ENCODE measurements at places on chromosomes 5 and 9.

DNA sequence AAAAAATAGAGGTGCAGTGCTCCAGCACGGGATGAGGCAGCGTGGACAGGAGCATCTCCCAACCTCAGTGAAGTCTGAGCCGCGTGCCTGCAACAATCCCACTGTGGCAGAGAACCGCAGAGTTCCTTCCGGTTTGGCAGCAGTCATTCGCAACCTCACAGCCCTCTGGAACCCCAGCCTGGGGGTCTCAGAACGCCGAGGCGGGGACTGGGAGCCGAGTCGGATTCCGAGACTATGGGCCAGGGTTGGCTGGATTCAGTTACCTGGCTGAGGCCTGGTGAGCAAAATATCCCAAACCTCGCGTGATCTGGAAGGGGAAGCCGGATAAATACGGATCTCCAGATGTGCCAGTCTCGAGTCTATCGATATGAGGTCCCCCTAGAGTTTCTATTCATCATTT is 27.0 kb downstream of the CDKN2A start:
- no peak for DNase-seq

DNA sequence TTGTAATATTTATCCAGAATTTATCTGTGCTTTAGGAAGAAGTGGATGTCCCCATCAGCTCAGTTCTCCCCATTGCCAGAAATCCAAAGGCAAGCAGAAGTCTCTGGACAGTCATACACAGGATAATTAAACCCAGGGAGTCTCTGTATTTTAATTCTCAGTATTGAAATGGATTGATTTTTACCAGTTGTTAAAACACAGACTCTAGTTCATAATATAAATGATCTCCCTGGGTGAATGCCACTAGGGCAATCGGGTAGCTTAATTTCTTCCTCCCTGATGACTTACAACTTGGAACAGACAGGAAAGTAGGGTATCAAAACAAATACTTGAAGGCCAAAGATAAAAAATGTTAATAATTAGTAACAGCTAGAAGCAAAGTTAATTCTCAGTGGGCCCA is 66.5 kb upstream of the DAP start:
- no peak for DNase-seq

DNA sequence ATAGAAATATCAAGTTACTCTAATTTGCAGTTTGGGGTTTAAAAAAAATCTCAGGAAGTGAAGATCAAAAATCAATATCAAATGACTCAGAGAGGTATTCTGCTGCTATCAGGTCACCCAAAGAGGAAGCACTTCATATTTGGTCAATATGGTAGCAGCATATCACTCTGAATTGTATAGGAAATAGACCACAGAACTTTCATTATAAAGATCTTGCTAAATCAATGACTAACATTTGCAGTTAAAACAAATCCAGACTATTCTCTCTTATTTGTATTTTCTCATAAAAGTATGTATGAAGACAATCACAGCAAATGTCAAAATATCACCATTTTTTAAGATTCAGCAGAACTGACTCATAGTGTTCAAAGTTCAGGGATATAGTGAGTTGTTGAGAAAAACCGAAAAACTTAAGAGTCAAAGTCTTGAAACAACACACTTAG is 105.8 kb upstream of the PCSK1 start:
- DNase-seq, result no peak

- DNase-seq, result no peak
These were observed 89.9 kb downstream of the SH3TC2 start for GRCh38 chr5:148972974-148973374.

GRCh38 chr9:7333719-7334118 is 465.9 kb downstream of the DMAC1 start:
- DNase-seq, result no peak

DNA sequence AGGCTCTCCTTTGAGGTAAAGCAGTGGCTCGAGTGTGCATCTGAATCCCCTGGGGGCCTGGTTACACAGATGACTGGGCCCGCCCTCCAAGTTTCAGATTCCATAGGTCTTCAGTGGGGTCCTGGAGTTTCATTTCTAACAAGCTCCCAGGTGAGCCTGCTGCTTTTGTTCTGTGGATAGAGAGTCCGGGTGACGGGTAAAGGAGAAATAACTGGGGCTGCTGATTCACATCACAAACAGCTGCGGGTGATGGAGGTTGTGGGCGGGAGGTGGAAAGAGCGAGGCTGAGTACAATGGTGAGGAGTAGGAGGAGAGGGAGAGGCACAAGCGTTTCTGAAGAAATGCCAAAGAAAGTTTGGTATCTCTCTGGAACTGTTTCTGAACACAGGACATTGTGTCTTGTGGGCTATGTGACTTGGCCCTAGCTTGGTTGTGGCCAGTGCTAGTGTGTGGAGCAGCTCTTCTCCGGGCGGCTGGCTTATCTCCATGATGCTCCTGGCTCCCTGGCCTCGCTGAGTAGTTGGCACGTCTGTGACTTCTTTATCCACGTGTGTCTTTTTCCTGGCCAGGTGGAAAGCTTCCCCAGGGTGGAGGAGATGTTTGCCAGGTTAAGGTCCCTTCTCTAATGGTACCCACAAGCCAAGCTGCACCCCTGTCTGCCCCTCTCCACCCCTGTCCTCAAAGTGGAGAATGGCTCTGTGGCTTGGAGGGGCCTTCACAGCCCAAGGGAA is 61.7 kb downstream of the HSPA4 start:
- DNase-seq, result no peak

- DNase-seq, result no peak
These were observed 28.7 kb upstream of the KLF4 start for GRCh38 chr9:107518037-107518807.

DNA sequence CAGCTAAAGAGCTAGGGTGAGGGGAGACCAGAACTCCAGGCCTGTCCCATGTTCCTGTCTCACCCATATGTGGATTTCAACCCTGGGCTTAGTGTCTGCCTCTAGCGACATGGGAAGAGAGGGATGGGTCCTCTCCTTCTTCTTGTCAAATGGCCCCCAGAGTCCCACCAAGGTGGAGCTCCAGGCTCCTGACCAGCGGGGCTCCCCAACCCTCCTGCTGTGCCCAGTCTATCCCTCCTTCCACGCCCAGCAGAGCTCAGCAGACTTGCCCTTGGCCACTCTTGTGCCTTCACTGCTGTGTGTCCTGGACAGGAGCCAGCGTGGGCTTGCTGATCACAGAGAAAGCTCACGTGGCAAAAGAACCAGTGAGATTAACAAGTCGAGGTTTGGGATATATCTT is 123.0 kb upstream of the GABRP start:
- DNase-seq, result no peak

DNA sequence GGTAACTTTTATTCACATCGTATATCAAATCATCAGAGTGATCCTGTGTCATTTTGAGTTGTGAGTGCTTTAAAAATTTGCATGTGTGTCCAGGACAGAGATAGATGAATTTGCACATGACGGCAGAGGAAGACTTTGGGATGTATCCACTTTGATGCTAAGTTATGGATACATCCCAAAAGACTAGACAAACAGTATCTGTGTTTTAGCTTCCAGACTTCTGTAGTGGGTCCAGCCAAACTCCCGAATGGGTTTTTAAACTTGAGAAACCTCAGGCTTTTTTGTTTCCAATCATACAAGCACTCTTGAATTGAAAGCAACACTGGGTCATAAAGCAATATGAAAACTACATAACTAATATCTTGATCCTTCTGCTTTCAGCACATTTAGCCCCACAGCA is 213.8 kb downstream of the C9orf152 start:
- no peak for DNase-seq

DNA sequence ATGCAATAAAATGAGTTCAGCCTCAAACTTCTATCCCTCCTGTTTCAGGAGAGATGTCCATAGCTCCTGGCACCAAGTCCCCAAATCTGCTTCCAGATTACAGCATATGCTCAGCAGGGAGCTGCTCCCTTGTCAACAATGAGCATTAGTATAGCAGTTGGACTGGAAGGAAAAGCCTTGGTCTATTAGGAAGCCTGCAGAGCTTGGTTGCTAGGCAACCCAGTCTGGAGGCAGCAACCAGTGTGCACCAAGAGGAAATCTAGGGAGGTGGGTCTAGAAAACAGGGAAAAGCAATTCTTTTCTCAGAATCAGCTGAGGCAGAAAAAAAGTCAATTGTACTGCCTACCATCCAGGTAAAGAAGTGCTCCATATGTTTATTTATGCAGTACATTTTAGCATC is 229.5 kb upstream of the NMUR2 start:
- DNase-seq, result peak; percentile 44

- peak; percentile 8 for DNase-seq
These were observed 227.0 kb upstream of the DAP start for GRCh38 chr5:10987925-10988504.

- DNase-seq, result no peak
These were observed 115.3 kb downstream of the TLE4 start for GRCh38 chr9:79687131-79687447.

DNA sequence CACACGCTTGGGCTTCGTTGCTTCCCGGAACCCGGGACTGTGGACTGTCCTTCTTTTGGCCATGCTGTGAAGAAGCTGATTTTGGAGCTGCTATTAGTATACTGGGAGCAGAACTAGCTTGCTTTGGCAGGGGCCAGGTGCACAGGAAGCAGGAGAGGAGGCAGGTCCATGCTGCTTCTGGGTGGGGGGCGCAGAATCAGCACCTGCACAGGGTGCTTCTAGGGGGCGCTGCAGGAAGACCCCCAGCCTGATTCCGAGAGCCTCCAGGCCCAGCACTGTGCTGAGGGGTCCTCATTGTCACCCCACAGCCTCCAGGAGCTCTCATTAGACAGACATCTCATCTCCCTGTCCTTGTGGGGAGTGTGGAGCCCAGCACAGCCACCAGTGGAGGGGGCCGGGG is 252.6 kb upstream of the IRX4 start:
- no peak for DNase-seq

DNA sequence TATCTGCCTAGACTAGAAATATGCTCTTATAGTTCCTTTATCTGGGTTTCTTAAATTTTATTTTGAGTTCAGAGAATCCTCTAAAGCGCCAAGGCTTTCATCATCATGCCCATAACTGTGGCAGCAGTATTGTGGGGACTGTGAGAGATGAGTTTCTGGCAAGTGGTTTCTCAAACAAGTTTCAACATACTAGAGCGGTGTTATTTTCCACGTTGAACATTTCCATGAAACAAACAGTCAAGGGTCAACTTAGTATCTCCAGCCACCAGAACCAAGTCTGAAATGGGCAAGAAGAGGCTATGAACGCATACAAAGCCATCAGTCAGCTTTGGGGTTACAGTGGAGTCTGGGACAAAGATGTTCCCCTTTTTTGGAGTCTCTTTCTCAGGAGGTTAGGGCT is 40.3 kb downstream of the SERINC5 start:
- DNase-seq, result no peak

- DNase-seq, result no peak
These were observed 5.3 kb upstream of the MEF2C start for GRCh38 chr5:88888291-88888690.

DNA sequence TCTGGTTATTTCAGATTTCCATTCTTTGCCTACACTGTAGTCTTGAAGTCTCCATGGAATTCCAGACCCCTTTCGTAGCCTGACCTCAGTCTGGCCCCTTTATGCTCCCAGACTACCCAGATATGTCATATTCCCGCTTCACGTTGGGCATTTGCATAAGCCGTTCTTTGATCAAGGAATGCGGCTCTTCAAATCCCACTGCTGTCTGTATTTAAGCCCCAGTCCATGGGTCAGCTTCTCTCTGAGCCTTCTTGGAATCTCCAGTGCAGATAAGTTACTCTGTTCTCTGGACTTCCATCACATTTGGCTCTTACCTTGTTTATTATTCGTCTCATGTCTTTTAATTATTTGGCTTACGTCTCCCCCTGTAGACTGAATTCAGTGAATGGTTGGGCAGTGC is 97.4 kb downstream of the PARP8 start:
- DNase-seq, result no peak

DNA sequence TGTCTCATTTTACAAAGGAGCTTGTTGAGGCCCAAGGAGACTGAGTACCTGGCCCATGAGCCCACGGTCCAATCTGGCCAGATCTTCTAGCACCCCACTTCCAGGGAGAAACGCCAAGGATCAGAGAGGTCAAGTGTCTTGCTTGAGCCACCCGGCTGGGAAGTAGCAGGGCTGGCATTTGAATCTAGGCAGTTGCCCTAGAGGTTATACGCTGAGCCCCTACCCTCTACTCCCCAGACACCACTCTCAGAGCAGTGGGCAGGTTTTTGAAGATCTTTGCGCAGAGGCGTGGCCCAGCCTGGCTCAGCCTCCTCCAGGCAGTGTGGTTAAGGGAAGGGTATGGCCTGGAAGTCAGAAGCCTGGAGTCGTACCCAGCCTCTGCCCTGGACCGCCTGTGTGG is 5.8 kb upstream of the NUP214 start:
- DNase-seq, result no peak

DNA sequence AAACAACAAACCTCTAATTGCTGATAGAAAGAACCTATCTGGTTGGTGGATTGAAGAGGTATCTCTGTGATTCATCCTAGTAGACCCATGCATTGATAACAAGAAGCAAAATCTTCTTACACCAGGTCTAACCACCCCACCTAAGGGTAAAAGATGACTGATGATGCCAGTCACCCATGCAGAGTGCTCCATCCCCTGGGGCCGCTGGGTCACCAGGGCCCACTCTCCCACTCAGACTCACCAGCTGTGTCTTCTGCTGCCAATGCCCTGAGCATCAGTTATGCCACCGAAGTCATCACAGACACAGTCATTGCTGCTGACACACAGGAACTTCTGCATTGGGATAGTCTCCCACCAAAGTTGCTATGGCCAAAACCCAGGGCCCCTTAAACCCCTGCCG is 44.7 kb upstream of the ERCC6L2 start:
- DNase-seq, result no peak

DNA sequence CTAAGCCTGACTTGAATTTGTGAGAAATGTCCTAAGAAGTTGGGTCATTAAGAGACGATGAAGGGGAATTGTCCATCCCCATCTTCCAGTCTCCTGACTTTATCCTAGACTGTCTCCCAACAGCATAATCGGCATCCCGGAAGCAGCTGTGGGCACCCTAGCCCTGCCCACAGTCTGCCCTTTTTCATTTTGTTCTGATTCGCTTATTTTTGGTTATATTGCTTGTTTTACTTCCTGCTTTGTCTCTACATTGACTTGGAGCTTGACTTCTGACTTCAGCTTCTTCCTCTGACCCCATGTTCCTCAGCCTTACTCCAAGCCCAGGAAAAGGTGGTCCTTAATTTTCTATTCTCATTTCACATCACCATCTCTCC is 41.8 kb downstream of the UGCG start:
- DNase-seq, result no peak

DNA sequence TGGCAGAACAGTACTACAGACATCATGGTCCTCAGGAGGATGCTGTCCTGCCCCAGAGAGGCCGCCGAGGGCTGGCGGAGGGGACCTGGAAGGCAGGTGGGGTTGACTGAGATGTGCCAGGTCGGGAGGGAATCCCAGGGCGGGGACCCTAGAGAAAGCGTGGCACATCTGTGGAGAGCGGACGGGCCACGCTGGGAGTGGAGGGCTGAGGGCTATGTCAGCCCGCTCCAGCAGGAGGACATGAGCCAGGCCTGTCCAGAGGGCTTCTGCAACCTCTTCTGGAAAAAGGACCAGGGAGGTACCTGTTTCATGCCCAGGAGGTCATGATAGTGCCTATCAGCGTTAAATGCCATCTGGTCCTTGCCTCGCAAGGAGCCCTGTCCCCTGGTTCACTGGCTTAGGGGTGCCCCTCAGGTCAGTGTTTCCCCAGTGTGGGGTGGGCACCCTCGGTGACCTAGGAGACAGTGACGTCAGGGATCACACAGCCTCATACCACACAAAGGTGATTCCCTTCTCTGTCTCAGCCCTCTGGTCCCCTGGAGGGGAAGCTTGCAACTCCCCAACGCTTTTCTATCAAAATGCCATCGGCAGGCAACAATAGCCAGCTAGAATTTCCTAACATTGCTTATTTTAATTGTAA is 103.6 kb upstream of the IER5L start:
- DNase-seq, result no peak
